ENCODE measurements at places on chromosomes 3 and 15.

- ATAC-seq = no peak
Measured at GRCh38 chr3:114005481-114005880, 50.8 kb downstream of the CCDC191 start.

DNA sequence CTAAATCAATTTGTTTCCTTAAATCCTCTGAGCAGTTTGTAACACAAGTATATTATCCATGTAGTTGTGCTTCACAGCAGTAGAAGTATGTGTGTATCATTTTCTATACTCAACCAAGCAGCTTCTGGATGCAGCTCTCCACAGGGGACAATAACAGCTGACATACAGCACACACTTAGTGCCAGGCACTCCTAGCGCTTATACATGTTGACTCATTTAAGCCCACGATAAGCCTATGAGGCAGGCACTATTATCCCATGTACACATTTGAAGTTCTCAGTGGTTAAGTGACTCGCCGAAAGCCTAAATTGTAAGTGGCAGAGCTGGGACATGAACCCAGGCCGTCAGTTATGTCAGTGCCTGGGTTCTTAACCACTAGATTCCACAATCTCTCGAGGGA lies 20.3 kb upstream of the LPP start:
- no peak for ATAC-seq

- no peak for ATAC-seq
Measured at GRCh38 chr3:126743350-126743749, 39.3 kb downstream of the CHCHD6 start.

GRCh38 chr15:38707802-38708671 lies 143.4 kb upstream of the RASGRP1 start:
- peak; percentile 98 for ATAC-seq

- ATAC-seq = no peak
Measured at GRCh38 chr3:16428612-16429011, 84.9 kb downstream of the RFTN1 start.

DNA sequence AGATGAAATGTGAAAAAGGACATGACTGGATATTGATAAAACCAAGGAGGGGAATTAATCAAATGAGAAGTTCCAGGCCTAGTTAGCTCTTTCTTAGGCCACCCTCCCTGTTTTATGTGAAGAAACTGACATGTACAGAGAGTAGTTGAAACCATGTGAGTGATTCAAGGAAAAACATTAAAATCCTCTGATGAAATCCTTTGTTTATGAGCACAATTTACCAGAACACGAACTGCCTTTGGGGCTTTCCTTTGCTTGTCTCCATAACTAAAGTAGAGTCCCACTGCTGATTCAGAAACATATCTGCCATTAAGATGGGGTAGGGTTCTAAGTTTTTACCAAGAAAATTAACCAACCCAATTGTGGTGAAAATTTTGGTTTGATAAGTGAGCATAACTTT lies 558.3 kb downstream of the NR2F2 start:
- ATAC-seq = no peak

- ATAC-seq = no peak
Measured at GRCh38 chr3:94291686-94292085, 228.8 kb downstream of the NSUN3 start.

- ATAC-seq = peak; percentile 70
Measured at GRCh38 chr3:106610362-106610959, 741.6 kb upstream of the CBLB start.

- ATAC-seq = peak; percentile 20
Measured at GRCh38 chr15:55740981-55741832, 1.7 kb downstream of the PRTG start.

DNA sequence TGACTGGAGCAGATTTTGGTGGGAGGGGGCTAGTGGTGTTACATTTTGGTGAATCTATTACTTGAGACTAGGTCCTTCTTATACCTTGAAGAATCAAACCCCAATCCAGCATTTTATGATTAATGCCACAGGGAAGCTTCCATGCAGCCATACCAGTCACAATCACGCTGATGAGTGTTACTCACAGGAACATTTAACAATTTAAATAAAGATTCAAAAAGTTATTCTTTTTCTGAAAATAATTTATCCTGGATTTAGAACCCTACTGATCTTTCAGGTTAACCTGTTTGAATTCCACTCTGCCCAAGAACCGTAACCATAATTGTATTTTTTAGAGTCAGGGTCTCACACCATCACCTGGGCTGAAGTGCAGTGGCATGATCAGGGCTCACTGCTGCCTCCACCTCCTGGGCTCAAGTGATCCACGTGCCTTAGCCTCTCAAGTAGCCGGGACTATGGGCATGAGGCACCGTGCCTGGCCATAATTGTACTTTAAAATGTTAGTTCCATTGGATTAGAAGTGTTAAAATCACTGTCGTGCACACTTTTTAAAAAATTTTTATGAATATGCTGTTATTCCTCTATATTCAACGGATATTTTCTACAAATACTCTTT lies 929 bp upstream of the MTMR10 start:
- no peak for ATAC-seq

GRCh38 chr15:86115145-86115801 lies 35.6 kb downstream of the AGBL1 start:
- ATAC-seq = peak; percentile 94

- ATAC-seq = no peak
Measured at GRCh38 chr3:124960105-124960504, 25.6 kb upstream of the MUC13 start.

DNA sequence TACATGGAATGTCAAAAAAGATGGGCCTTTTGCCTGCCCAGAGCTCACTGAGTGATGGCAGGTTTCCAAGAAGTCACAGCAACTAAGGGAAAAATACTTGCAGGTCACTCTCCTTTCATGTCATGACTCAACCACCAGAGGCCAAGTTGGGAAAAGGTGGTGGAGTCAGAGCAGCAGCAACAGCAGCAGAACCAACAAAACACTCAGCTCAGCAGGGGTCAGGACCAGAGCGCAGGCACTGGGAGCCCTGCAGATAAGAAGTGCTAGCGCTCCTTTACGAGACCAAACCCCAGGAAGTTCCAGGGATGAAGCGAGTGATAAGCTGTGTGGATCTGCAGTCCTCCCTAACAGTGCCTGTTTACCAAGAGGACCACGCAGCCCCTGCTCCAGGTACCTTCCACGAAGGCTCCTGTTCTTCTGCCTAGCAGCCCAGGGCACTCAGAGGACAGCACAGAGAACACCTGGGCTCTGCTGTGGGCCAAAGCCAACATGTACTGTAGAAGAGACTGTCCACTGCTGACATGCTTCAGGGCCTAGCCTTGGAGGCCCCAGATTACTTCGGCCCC lies 26.0 kb downstream of the POC1A start:
- ATAC-seq = peak; percentile 59

GRCh38 chr15:69451951-69452691 lies 497 bp upstream of the RPLP1 start:
- ATAC-seq = peak; percentile 56

- ATAC-seq = no peak
Measured at GRCh38 chr3:157251685-157252084, 91.7 kb upstream of the CCNL1 start.

GRCh38 chr15:90845201-90845949 lies 23.0 kb upstream of the FURIN start:
- ATAC-seq = peak; percentile 86

GRCh38 chr3:194779729-194780224 lies 94.1 kb downstream of the FAM43A start:
- no peak for ATAC-seq

DNA sequence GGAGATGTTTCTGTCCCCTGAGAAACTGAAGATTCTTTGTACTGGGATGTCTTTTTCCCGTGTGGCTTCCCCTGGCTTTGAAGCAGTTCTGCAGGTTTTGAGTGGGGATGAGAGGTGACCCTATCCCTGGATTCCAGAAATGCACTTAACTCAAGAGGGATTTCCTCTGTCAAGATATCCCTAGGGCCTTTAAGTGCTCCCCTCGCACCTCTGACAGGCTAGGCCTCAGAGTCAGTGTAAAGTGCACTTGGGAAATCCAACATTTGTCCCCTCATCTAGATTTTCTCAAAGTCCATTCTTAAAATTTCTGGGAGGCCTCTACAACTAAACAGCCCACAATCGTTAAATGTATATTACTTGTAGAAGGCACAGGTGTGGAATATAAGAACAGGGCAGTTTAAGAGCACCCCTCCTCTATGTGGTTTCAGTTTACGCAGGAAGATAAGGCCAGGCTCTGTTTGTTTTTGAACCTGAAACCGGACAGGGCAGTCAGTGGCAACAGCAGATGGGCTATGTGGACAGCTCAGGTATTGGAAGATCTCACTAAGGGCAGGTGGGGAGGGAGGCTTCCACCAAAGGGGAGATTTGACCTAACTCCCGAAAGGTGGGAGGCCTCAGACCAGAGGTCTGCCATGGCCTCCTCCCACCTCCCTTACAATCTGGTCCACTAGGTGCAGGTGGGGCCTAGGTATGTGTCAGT lies 4.8 kb downstream of the C3orf52 start:
- no peak for ATAC-seq

DNA sequence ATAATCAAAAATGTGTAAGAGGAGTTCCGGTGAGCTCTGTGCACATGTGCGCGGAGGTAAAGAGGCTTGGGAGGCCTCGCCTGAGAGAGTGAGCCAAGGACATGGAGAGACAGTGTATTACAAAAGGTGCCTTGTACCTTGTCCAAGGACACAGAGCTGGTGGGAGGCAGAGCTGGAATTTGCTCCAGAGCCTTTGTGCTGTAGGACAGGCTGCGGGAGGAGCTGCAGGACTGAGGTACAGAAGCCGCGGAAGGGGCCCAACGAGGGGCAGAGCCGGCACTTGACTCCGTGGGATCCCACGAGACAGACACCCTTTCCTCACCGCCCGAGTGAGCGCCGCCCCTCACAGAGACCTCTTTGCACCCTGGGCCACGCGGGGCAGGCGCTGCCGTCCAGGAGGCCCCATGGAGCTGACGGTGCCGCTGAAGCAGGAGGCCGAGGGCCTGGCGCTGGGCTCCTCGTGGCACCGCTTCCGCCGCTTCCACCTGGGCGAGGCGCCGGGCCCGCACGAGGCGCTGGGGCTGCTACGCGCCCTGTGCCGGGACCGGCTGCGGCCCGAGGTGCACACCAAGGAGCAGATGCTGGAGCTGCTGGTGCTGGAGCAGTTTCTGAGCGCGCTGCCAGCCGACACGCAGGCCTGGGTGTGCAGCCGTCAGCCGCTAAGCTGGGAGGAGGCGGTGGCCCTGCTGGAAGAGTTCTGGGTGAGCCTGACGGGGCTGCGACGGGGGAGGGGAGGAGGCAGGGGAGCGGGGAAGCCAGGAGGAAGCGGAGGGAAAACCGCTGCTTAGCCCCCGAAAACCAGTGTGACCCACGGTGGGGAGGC lies 68.7 kb downstream of the SLTM start:
- no peak for ATAC-seq

- ATAC-seq = no peak
Measured at GRCh38 chr3:55427739-55428138, 59.4 kb downstream of the WNT5A start.

- peak; percentile 78 for ATAC-seq
Measured at GRCh38 chr15:39180483-39180933, 400.4 kb upstream of the THBS1 start.

DNA sequence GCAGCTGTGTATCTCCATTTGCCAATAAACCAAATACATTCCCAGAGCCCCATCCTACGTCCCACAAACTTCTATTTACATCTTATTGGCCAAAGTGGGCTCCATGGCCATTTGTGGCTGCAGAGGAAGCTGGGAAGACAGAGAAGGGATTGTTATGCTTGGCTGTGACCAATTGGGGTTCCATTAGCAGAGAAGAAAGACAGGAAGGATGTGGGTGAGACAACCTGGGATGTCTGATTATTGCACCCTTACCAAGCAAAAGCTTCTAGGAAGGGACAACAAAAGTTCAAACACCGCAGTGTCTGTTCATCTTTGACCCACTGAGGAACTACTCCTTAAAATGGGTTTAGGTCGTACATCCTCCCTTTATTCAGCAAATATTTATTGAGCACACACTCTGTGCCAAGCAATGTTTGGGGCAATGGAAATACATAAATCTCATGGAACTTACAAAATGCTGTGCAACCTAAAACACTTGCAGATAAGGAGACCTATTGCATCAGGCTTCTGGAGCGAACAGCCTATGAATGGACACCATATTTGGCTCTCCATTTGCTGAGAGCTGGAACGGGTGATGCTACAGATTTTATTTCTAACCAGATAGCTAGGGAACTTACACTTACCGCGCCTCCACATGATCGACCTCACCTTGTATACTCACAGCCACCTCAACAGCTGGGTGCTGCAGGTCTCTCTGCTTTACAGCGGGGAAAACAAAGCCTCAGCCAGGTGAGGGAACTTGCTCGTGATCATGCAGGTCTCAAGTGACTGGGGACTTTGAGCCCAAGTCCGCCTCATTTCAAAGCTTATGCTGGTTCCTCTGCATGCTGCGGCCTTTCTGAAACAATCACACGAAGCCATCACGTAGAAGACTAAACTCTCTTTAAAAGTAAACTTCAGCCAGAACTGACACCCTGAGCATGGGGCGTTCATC lies 21.4 kb upstream of the NR2E3 start:
- ATAC-seq = no peak

GRCh38 chr3:20040548-20041196 lies 426 bp downstream of the KAT2B start:
- peak; percentile 54 for ATAC-seq

DNA sequence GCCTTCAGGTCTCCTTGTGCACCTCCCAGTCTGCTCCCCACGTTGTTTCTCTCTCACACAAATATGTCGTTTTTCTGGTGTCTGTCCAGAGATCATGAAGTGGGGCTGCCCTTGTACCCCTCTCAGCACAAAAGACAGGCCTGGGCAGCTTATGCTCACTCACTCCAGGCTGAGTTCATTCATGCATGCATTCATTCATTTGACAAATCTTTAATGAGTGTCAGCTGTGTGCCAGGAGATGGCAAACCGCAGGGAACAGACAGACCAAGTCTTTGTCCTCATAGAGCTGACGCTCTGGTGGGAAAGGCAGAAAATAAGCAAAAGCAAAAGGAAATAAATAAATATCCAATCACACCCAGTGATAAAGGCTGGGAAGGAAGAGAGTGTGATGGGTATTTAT lies 7.6 kb upstream of the TRH start:
- ATAC-seq = no peak

GRCh38 chr3:97987306-97987705 lies 15.1 kb upstream of the RIOX2 start:
- ATAC-seq = no peak

DNA sequence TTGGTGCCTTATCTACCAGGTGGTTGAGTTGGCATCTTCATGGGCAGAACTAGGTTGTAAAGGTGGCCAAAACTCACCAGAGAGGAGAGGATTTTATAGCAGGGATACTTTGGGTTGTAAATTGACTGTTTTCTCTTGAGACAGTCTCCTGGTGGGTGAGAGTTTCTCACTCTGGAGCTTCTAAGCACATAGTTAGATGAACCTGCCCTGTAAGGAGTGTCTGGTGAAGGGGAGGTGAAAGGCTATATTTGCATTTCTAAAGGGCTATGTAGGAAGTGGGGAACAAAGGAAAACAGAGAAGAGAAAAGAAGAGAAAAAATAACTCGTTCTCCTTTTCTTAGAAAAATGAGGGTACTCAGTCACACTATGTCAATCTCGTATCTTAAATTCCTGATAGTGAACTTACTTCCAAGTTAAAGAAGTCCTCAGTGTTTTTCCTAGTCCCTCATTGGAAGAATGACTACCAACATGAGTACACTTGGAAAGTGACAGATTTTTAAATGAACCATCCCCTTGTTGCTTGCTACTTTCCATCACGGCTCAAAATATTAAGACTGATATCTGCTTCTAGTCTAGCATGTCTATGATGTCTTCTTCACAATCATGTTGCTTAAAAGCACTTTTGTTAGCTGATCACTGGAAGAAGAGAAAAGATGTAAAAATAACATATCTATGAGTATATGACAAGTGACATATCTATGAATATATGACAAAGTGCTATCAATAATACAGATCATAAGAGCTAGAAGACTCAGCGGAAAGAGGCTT lies 113.8 kb upstream of the P2RY1 start:
- ATAC-seq = no peak

Data from SK-N-SH treated with all-trans-retinoic acid at 6 μM for 48 hours (cell line).